ENCODE measurements at places on chromosomes 3 and 15.

DNA sequence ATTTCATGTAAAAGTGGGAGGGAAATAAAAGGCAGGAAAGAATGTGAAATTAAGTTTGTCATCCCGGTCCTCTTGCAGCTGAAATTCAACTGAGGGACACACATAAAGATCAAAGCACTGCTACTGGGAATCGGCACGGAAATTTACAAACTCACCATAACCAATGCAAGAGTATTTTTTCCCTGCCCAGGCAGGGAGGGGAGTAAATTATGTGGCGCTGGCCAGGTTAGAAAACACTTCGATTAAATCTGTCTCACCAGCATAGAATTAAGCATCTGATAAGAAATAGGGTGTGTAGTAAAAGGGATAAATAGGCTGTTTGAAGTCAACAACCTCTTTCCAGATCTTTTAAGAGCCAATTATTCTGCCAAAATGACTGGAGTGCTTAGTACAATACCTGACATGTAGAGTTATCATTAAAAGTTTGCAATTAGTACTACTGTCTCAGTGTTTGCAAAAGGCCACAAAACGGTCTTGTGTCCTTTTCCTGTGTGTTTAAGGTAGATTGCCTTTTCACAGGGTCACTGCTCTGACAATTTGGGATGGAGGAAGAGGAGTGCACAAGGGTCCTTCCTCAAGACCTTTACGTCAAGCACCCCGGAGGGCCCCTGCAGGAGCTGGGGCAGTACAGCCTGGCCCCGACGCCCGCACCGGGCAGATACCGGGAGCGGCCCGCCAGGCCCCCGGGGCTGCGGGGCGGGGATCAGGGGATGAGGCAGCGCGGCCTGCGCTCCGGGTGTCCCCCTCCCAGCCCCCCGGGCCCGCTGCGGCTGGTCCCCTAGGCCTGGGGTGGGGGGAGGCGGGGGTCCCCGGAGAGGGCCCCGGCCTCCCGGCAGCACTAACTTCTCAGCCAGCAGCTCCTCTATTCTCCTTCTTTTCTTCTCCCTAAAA is 651 bp downstream of the UBA3 start:
- DNase-seq, result peak; percentile 21

DNA sequence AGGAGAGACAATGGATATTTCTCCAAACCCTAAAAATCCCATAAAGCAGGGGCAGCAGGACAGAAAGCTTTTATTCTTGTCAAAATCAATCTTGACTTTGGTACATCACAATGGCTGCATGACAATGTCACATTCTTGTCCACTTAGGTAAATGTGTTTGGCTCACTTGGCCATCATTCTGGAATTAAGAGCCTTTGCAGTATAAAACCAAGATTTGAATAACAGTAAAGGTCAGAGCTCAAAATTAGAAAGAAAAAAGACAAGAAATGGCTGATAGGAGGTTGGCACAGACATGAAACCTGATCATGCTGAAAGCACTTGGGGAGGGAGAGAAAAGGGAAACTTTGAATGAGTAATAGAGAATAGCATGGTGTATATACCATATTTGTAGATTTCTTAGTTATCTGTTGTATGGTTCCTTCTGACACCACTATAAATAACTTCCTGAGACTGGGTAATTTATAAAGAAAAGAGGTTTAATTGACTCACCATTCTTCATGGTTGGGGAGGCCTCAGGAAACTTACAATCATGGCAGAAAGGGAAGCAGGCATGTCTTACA is 158.5 kb upstream of the SGO1 start:
- DNase-seq, result no peak

DNA sequence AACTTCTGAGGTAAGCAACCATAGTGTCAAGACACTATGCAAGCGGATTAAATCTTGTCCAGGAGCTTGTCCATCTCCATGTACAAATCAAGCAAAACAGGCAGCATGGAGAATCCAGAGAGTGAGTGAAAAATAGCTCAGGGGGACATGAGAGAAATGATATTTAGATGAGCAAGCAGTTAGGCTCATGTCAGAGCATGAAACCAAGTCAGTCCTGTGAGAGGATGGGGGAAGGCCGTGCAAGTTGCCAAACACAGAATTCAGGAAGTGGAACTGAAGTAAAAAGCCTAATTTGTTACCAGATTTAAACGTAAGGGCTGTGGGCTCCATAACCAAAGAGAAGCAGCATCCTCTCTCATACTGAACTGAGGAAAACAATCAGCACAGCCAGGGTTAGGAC is 995.9 kb downstream of the MCTP2 start:
- no peak for DNase-seq

GRCh38 chr15:82143390-82144385 is 97.9 kb upstream of the MEX3B start:
- DNase-seq, result no peak

GRCh38 chr15:34102175-34102925 is 467 bp downstream of the PGBD4 start:
- no peak for DNase-seq

GRCh38 chr15:50685976-50686468 is 575 bp downstream of the TRPM7 start:
- DNase-seq, result peak; percentile 54

DNA sequence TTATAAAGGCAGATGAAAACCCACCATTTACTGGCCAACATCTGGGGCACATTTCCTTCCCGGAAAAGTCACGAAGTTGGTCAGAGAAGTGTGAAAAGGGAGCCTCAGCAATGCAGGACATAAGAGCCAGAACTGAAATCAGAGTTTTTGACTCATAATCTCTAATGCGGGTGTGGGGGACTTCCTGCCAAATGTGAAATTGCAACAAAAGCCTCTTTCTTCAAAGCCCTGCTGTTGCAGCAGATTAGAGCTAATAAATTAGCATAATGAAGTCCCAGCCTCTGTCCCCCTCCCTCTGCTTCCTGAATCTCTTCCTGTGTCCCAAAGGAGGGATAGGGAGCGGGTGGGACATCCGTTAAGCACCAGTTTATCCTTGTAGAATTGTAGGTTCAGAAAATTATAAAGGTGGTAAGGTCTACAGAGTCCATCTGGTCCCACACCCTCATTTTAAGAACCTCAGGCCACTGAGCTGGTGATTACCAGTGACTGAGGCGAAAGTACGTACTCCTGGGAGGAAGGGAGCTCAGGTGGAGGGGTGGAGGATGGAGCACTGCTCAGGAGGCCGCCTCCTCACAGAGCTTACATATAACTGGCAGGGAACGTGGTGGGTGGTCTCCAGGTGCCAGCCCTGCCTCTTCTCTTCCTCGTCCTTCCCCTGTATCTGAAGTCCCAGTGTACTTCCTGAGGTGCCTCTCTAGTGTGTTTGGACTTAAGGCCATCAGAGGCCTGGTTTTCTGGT is 35.0 kb downstream of the ST6GAL1 start:
- DNase-seq, result peak; percentile 38

DNA sequence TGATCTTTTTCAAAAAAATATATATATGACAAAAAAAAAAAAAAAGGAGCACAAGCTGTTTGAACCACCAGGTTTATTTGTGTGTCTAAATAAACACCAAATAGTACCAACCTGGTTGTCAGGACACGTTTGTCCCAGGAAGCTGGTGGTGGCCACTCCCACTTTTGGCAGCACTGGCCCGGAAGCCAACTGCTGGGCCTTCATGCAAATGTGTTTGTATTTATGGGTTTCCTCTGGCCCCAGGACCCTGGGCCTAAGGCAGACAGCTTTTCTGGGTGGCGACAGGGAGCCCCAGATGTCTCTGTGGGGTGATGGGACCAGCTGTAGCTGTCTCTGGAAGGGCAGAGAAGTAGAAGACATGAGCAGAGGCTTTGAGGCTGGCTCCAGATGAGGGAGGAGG is 31.6 kb downstream of the PRKCD start:
- no peak for DNase-seq

GRCh38 chr3:183070892-183071291 is 28.4 kb downstream of the MCCC1 start:
- DNase-seq, result no peak

DNA sequence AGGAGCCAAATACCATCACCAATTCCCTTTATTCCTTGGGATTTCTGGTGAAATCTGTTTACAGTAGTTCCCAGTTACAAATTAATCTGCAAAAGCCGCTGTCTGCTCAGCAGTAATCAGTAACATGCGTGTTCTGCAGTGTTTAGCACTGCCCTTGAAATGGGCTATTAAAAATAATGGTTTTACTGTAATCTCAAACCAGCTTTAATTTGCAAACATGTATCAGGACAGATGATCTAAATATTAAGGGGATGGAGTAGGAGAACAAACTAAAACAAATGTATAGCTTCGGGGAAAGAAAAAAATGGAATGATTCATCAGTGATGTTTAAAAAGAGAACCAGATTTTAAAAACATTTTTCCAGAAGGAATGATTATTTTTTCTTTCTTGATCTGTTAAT is 513.2 kb downstream of the MECOM start:
- DNase-seq, result no peak

GRCh38 chr15:88448991-88449461 is 18.2 kb downstream of the MRPL46 start:
- no peak for DNase-seq

DNA sequence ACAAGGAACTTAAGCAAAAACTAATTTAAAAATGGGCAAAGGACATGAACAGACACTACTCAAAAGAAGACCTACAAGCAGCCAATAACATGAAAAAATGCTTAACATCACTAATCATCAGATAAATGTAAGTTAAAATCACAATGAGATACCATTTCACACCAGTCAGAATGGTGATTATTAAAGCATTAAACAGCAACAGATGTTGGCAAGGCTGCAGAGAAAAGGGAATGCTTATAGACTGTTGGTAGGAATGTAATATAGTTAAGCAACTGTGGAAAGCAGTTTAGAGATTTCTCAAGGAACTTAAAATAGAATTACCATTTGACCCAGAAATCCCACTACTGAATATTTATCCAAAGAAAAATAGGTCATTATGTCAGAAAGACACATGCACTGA is 482.2 kb downstream of the SQOR start:
- no peak for DNase-seq

DNA sequence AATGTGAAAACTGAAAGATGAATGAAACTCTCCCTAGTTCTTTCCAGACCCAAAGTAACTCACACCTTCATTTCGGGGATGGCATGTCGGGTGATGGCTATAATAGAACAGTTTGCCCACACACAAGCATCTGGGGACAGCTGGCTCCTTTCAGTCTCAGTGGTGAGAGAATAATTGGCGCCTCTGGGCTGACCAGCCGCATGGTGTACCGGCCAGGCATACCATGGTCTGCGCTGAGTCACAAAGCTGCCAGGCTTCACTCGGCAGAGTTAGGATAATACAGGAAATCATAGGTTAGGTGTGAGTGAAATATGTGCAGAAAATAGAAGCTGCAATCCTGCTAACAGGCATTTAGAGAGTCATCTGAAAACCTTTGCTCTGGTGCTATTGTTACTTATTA is 80.4 kb upstream of the IGF1R start:
- DNase-seq, result no peak

GRCh38 chr3:56613016-56613415 is 56.0 kb downstream of the CCDC66 start:
- DNase-seq, result no peak

GRCh38 chr15:35827141-35827540 is 281.2 kb upstream of the DPH6 start:
- no peak for DNase-seq

GRCh38 chr15:47395076-47395475 is 322.2 kb upstream of the SEMA6D start:
- DNase-seq, result no peak

DNA sequence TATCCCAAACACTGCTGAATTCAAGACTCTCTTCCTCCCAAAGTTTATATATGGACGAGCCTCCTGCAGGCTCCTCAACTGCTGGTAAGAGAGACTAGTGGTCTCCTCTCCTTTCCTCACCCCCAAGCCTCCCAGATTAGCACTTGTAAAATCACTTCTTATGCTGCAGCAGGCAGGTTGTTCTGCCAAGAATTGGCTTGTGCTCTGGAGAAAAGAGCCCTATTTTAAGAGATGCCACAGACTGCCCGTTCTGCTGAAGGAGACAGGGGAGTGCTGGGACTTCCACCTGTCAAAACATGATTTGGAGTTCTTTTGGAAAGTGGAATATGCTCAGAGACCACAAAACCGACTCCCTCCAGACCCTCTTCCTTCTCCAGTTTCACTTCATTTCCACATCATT is 230.9 kb upstream of the EIF1B start:
- DNase-seq, result no peak

DNA sequence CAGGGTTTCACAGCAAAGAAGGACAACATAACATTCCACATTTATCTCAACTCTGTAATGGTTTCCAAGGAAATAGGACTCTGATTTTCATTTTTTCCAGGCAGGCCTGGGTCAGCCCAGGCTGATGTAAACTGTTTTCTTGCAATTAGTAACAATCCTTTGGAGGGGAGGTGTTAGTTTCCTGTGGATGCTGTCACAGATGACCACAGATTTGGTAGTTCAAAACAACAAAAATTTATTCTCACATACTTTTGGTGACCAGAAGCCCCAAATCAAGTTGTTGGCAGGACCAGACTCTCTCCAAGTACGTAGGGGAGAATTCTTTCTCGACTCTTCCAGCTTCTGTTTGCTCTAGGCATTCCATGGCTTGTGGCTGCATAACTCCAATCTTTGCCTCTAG is 88.0 kb downstream of the EDEM1 start:
- no peak for DNase-seq

DNA sequence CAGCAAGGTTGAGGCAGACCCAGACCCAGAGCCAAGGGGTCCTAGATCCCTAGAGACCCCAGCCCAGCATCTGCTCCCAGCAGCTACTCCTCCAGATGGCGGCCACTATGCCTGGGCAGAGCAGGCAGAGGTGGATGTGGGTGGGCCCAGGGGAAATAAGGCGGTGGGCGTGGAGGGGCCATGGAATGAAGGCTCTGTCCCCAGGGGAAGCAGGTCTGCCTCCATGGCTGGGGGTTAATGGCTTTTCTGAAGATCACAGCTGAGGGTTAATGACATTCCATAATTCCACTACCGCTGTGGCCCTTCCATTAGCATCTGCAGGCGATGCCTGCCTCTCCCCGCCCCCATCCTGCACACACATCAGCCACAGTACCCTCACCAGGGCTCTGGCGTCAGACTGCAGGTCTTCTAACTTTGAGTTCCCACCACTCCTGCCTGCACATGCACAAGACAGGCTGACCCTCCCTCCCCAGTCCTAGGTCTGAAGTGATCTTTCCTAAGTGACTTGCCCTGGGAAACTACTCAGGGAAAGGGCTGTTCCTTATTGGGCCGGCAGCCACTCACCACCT is 41.2 kb downstream of the CCDC33 start:
- DNase-seq, result no peak

DNA sequence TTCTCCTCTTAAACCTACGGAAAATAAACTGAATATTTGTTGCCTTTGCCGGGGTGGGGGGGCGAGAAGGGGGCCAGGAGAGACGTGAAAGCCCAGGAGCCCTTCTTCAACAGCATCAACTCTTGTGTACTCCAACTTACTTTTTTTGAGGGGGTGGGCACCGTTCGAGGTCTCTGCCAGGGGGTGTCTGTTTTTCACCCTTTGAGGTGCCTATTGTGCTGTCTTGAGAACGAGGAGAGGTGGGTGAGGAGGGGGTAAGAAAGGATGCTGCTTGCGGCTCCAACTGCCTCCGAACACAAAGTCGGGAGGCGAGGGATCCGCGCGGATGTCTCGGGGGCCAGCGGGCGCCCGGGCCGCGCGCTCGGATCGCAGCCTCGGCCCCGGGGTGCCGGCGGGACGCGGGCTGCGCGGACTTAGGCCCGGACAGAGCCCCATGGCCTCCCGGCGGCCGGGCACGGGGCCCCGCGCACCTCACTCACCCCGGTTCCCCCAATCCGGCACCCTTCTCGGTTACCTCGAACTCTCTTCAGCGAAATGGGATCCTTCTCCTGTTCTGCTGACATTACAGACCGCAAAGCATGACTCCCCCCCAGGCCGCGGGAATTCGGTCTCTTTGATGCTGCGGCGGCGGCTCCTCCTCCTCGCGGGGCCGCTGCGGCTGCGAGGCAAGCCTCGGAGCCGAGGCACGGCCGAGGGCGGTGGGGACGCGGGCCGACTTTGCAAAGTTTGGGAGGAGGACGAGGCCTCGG is 650 bp downstream of the PYGO1 start:
- peak; percentile 52 for DNase-seq
